A549 treated with CORT108297 at 1 μM for 4 hours (cell line): ENCODE measurements at places on chromosomes 7 and 10. TPM values are rescaled to one million over a fixed set of nuclear protein-coding genes. Genes with fewer than 3 reads are reported as not detected.

The HHEX gene
- 14.4 to 15.8 TPM (median 14.9 TPM) in 5 replicates for total RNA-seq

The CDNF gene
- 0.85 to 1.3 TPM (median 1.1 TPM) in 5 replicates for total RNA-seq

The TUBAL3 gene
- total RNA-seq, result 0.23 to 0.57 TPM (median 0.39 TPM) in 5 replicates

The TWIST1 gene
- 2.4 to 4.3 TPM (median 3.8 TPM) in 5 replicates for total RNA-seq

The FIS1 gene
- total RNA-seq, result 129 to 152 TPM (median 146 TPM) in 5 replicates

The SHH gene
- 0.99 to 2.1 TPM (median 1.2 TPM) in 5 replicates for total RNA-seq

The DYNC1I1 gene
- 0.05 to 0.24 TPM (median 0.16 TPM) in 5 replicates for total RNA-seq

The CEP41 gene
- 12.9 to 14.7 TPM (median 14.1 TPM) in 5 replicates for total RNA-seq

The LDB3 gene
- 0.03 to 0.06 TPM (median 0.04 TPM) in 4 of 5 replicates, not detected in the other for total RNA-seq

The OPN4 gene
- total RNA-seq, result not detected in 5 replicates

The ACSM6 gene
- not detected in 5 replicates for total RNA-seq

The LAMB4 gene
- 0.09 to 0.29 TPM (median 0.14 TPM) in 5 replicates for total RNA-seq

The RNF133 gene
- total RNA-seq, result not detected in 5 replicates

The WDR86 gene
- total RNA-seq, result 0.13 to 0.38 TPM (median 0.17 TPM) in 5 replicates

The PALD1 gene
- 5.8 to 8.4 TPM (median 8.0 TPM) in 5 replicates for total RNA-seq

The RGR gene
- total RNA-seq, result not detected in 5 replicates

The TFR2 gene
- 1.9 to 3.4 TPM (median 2.8 TPM) in 5 replicates for total RNA-seq

The OR6V1 gene
- total RNA-seq, result not detected in 5 replicates

The LBX1 gene
- total RNA-seq, result not detected in 5 replicates

The EMX2 gene
- not detected in 5 replicates for total RNA-seq

The CTAGE8 gene
- total RNA-seq, result 0.03 TPM in 1 of 5 replicates, not detected in the others

The EBLN1 gene
- 0.07 to 0.21 TPM in 2 of 5 replicates, not detected in the others for total RNA-seq

The ACTL6B gene
- not detected in 5 replicates for total RNA-seq

The TLL2 gene
- total RNA-seq, result 0.09 to 0.15 TPM (median 0.14 TPM) in 5 replicates

The SRGN gene
- total RNA-seq, result 57.1 to 87.2 TPM (median 61.2 TPM) in 5 replicates

The CDC14C gene
- not detected in 5 replicates for total RNA-seq

The STAG3 gene
- total RNA-seq, result 0.18 to 0.23 TPM (median 0.22 TPM) in 5 replicates

The METTL27 gene
- total RNA-seq, result 6.9 to 12.4 TPM (median 11.5 TPM) in 5 replicates

The CCL26 gene
- total RNA-seq, result 8.2 to 11.2 TPM (median 8.8 TPM) in 5 replicates

The PLXNA4 gene
- total RNA-seq, result 0.97 to 1.9 TPM (median 1.4 TPM) in 5 replicates

The HOXA5 gene
- 3.9 to 7.1 TPM (median 5.3 TPM) in 5 replicates for total RNA-seq

The COPS6 gene
- 153 to 188 TPM (median 175 TPM) in 5 replicates for total RNA-seq

The ACBD7 gene
- total RNA-seq, result 0.72 to 1.1 TPM (median 0.80 TPM) in 5 replicates

The PHYH gene
- 30.2 to 36.4 TPM (median 31.9 TPM) in 5 replicates for total RNA-seq

The CYP2C18 gene
- 0.07 to 0.12 TPM (median 0.11 TPM) in 4 of 5 replicates, not detected in the other for total RNA-seq

The MET gene
- total RNA-seq, result 72.3 to 102 TPM (median 90.9 TPM) in 5 replicates

The PNLIP gene
- total RNA-seq, result not detected in 5 replicates

The ELMO1 gene
- total RNA-seq, result 1.6 to 2.3 TPM (median 1.8 TPM) in 5 replicates

The PHKG1 gene
- total RNA-seq, result 0.31 to 0.83 TPM (median 0.65 TPM) in 5 replicates

The HDAC9 gene
- 0.13 to 0.25 TPM (median 0.18 TPM) in 5 replicates for total RNA-seq

The HOXA2 gene
- total RNA-seq, result 0.84 to 1.2 TPM (median 0.90 TPM) in 5 replicates

The UNCX gene
- 0.03 to 0.22 TPM (median 0.06 TPM) in 4 of 5 replicates, not detected in the other for total RNA-seq

The GLI3 gene
- total RNA-seq, result 0.07 to 0.42 TPM (median 0.13 TPM) in 5 replicates

The ANKRD61 gene
- total RNA-seq, result 0.54 to 0.78 TPM (median 0.62 TPM) in 5 replicates

The DNAJB12 gene
- 31.2 to 34.4 TPM (median 32.2 TPM) in 5 replicates for total RNA-seq

The MYO3A gene
- 0.05 TPM in 1 of 5 replicates, not detected in the others for total RNA-seq

The MYL7 gene
- total RNA-seq, result not detected in 5 replicates

The ITGA8 gene
- not detected in 5 replicates for total RNA-seq

The NUDT13 gene
- total RNA-seq, result 2.5 to 3.4 TPM (median 3.0 TPM) in 5 replicates

The LRRC4 gene
- not detected in 5 replicates for total RNA-seq
